OCI-M1 (cell line): ENCODE measurements at places on chromosomes 16 and 17.

- DNase-seq: no peak
Observed at GRCh38 chr16:74731853-74732477, 31.3 kb upstream of the MLKL start.

GRCh38 chr16:80875616-80876015 lies 71.2 kb upstream of the CDYL2 start:
- DNase-seq: peak; percentile 1

- no peak for DNase-seq
Observed at GRCh38 chr16:80142281-80142680, 398.5 kb upstream of the DYNLRB2 start.

DNA sequence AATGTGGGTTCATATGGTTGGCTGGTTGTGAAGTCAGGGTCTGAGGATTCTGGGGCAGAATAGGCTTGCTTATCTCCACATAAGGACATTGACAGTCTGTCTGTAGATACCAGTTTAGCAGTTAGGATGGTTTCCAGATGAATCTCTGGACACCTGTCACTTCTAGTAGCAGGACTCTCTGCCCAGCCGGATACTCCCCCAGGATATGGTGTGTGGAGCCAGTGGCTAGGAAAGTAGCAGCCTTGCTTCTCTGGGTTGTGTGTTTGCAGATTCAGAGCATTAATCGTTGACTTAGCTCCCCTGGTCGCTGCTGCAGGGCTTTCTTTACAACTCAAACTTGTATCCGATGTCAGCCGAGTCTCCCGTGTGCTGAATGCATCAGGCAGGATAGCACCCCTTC lies 45.2 kb downstream of the CLEC16A start:
- no peak for DNase-seq
